ENCODE measurements at places on chromosomes 2 and 18. TPM values are rescaled to one million over a fixed set of nuclear protein-coding genes. Genes with fewer than 3 reads are reported as not detected.

The PKP4 gene
- polyA plus RNA-seq = 16.6 TPM

The SLC30A3 gene
- polyA plus RNA-seq = not detected

The SGPP2 gene
- 25.1 TPM for polyA plus RNA-seq

The PRSS56 gene
- polyA plus RNA-seq = not detected

The CABYR gene
- not detected for polyA plus RNA-seq

The DAPL1 gene
- 6.0 TPM for polyA plus RNA-seq

The ITGB6 gene
- 1.8 TPM for polyA plus RNA-seq

The CNGA3 gene
- not detected for polyA plus RNA-seq

The CFC1 gene
- not detected for polyA plus RNA-seq

The RIT2 gene
- not detected for polyA plus RNA-seq

DNA sequence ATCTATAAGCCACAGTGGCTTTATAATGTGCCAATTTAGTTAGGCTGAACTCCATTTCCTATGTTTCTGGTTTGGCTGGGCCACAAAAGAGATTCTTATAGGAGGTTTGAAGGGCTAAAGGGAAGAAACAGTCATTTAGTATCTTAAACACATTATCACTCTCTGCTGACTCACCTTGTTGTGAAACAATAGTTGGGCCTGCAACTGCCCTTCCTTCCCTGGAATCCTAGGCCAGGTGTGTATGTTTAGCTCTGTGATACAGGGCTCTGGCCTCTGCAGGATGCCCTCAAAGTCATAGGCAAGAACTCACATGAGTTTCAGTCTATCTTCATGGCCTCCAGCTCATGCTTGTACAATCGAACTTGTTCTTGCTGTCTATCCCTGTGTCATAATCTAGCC lies 400.0 kb upstream of the CELF4 start:
- no peak for DNase-seq

GRCh38 chr18:45221363-45221762 lies 393.9 kb upstream of the SLC14A2 start:
- no peak for DNase-seq

DNA sequence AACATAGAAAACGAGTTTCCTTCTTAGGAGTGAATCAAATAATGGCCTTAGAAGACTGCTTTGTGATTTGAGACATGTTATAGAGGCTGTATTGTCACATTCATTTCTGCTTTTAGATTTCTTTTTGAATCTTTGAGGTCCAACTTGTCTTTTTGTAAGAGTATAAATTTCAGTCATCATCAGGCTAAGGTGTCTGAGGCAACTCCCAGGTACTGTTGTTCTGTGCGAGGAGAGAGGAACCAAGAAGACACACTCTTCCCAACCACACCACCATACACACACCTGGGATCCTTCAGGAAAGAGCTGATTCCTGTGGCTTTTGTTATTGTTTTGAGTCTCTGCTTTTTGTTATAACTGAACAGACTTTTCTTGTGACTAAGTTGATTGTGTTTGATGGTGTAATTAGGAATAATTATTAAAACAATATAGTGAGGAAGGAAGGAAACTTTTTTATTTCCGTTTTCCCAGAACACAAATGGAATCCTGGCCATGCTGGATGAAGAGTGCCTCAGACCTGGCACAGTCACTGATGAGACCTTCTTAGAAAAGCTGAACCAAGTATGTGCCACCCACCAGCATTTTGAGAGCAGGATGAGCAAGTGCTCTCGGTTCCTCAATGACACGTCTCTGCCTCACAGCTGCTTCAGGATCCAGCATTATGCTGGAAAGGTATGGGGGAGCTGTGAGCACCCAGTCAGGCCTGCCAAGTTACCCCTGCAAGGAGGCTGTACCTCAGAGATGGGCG lies 140.4 kb downstream of the MYO1B start:
- DNase-seq = no peak

DNA sequence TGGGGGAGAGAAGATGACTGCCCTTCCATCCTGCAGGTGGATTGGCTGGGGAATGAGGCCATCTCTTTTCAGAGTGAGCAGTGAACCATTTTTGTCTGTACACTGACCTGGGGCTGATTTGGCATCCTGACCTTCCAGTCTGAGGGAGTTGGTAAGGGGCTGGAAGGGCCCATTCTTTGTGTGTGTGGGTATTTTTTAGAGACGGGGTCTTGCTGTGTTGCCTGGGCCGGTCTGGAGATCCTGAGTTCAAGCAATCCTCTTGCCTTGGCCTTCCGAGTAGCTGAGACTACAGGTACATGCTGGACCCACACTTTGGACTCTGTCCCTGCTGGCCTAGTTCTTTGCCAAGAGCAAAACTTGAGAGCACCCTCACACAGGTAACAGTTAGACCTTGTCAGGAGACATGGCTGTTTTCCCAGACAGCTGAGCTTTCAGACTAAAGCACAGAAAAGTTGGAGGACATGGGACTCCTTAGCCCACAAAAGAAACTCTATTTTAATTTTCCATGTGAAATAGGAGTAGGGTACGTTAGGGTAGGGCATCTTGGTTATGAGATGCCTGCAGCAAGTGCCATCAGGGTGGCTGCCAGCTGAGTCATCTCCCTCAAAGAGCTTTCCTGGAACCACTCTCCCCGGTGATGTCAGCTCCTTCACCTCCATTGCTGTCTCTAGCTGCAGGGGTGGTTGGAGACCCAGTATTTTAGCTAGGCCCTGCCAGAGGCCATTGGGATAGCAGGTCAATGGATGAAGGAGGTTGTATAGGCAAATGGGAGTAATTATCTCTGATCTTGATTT lies 60.7 kb downstream of the DGKD start:
- no peak for DNase-seq

DNA sequence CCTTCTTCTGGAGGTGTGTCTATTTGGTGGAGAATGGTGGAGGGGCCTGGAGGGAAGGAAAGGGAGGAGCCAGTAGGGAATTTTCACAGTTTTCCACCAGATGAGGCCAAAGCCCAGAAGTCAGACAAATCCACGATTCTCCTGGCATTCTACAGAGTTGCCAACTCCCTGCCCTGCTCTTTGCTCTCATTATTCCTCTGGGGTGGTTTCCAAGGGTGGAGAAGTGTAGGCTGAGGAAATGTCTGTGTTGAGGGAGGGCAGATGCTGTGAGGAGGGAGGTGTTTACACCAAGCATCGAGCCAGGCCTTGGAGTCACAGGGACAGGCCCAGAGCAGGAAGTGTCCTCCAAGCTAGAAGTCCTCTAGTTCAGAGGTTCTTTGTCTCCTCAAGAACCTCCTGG lies 124.1 kb upstream of the LGALSL start:
- no peak for DNase-seq

DNA sequence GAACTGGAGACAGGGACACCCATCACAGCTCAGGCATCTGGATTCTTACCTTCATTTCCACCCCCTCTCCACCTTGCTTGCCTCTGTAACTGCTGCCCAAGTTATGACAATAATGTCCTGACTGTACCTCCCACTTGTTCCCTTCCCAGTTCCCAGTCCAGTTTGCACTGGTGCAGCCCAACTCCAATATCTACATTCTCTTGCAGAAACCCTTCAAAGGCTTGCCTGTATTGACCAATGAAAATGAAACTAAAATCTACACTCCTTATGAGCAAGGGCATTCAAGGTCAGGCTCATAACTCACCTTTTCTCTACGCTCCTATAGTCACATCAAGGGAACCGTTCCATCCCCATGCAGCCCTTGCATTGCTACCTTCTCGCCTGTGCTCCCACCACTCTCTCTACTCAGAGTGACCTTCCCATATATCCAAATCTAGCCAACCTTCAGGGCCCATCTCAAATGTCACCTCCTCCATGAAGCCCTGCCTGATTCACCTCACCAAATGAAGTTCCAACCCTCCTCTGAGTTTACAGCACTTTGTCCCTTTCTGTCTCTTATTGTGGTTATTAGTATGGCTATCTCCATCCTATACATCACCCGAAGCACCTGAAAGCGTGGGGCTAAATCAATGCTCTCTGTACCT lies 219.0 kb downstream of the ALPK2 start:
- DNase-seq = no peak

- DNase-seq = no peak
Observed at GRCh38 chr18:56097621-56098020, 509.6 kb upstream of the TCF4 start.

DNA sequence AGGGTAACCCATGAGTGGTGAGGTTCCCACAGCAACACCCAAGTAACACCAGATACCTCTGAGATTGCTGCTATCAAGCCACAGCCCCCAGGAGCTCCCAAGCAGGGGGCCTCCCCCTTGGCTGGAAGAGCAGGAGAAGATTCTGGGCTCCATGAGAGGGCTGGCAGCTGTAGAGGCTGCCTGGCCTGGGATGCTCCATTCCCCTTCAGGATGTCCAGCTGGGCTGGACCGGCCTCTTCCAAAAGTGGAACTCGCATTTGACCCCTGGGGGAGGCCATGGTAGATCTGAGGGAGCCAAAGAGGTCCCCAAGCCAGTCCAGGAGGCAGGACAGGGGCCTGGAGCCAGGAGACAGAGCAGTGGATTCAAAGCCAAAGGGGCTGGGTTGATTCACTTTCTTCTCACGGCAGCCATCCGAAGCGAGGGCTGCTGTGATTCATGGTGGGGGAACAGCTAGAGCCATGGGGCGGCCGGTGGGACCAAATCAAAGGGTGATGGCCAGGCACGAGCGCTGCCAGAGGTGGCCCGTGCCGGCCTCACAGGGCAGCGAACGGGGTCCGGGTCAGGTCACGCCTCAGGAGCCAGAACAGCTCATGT lies 95.3 kb upstream of the ID2 start:
- DNase-seq = no peak

DNA sequence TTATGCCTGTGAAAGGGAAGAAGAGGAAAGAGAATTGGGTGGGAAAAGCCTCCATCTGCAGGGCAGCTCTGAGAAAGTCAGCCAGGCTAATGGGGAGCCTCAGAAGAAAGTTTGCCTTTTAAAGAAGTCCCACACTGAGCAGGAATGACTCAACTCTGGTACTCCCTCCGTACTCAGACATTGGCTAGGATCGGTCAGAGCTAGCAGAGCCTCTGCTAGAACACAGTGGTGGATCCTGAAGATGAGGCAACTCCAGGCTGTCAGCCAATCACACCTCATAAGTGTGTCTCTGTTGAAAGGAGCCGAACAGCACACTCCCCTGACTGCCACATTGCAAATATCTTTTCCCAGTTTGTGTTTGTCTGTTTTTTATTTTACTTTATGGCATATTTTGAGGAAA lies 96.9 kb downstream of the HNRNPLL start:
- DNase-seq = peak; percentile 96

- DNase-seq = peak; percentile 96
Observed at GRCh38 chr2:238847841-238848690, at the start of gene TWIST2. TWIST2 (plus strand) TSS chr2:238848085; CDS start chr2:238848216, 131 bp downstream.

- no peak for DNase-seq
Observed at GRCh38 chr2:25615920-25616319, 57.5 kb downstream of the DTNB start.

DNA sequence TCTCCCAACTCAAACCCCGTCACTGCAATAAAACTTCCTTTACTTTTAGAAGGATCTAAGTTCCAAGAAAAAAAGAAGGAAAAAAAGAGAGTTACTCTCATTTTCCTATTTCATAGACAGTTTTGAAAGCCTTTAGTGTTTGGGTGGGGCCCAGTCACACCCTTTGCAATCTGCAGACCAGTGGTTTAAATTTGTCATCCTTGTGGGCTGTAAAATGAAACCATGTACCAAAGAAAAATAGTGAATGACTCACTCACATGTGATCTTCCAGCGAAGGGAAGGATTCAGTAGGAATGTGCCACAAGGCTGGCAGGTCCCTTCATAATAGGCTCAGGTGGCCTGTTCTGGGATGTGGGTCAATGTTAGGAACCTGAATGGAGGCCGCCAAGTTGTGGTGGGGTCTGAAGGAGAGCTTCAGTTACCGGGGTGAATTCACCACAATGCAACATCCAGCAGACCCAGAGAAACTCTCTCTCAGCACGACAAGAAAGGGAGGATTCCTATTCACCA lies 28.3 kb downstream of the ANXA4 start:
- no peak for DNase-seq

GRCh38 chr18:22847392-22847791 lies 85.7 kb upstream of the RBBP8 start:
- no peak for DNase-seq

- peak; percentile 69 for DNase-seq
Observed at GRCh38 chr18:55337908-55338521, 250.0 kb downstream of the TCF4 start.

DNA sequence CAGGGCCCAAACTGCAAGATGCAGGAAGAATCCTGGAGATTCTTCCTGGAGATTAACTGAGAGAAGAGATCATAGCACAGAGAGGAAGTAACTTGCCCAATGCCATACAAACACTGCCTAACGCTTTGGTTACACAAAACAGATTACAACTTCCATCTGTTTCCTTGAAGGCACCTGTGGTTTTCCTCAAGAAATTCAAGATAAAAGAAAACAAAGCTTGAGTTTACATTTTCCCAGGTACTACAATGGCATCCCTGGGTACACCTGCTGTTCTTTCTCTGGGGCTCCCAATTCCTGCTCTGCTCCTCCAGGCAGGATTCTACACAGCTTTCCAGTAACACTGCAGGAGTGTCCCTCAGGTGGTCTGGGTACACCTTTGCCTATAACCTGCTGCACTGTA lies 781.9 kb upstream of the ID2 start:
- DNase-seq = no peak

GRCh38 chr2:144331674-144332355 lies 188.1 kb downstream of the ZEB2 start:
- peak; percentile 83 for DNase-seq

GRCh38 chr2:74416778-74417177 lies 4.6 kb downstream of the C2orf81 start:
- no peak for DNase-seq

GRCh38 chr2:32058130-32058529 lies 5.2 kb upstream of the SPAST start:
- no peak for DNase-seq

DNA sequence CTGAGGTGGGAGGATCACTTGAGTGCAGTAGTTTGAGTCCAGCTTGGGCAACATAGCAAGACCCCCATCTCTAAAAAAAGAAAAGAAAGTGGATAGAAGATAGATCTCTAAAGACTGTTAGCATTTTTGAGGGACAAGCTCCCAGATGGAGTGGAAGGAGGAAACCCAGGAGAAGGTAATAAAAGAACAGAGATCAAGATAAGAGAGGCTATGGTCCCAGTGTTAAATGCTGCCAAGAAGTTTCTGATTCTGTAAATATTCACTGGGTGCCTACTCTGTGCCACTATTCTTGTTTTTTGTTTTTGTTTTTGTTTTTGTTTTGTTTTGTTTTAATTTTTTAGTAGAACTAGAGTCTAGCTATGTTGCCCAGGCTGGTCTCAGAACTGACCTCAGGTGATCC lies 26.2 kb downstream of the FZD5 start:
- DNase-seq = no peak

- DNase-seq = peak; percentile 42
Observed at GRCh38 chr18:76392349-76392748, 102.7 kb downstream of the ZNF516 start.
